ENCODE measurements at places on chromosomes 3 and 15.

- DNase-seq = no peak
Observed at GRCh38 chr3:13375464-13375863, 44.7 kb downstream of the NUP210 start.

DNA sequence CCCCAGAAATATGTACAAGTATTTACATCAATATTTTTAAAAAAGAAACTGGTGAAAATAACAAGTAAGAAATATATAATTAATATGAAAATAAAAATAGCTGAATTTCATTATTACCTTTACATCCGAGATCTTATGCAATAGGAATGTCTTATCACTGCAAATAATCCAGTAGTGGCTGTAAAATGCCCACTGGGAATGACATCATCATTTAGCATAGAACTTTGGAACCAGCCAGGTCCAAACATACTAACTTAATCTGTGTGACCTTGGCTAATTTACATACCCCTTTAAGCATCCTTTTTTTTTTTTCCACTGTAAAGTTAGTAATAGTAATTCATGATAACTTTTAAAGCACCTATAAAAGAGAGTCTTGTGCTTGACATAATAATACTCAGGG lies 611.7 kb downstream of the ZIC1 start:
- no peak for DNase-seq

- no peak for DNase-seq
Observed at GRCh38 chr3:96430079-96430478, 384.3 kb upstream of the EPHA6 start.

DNA sequence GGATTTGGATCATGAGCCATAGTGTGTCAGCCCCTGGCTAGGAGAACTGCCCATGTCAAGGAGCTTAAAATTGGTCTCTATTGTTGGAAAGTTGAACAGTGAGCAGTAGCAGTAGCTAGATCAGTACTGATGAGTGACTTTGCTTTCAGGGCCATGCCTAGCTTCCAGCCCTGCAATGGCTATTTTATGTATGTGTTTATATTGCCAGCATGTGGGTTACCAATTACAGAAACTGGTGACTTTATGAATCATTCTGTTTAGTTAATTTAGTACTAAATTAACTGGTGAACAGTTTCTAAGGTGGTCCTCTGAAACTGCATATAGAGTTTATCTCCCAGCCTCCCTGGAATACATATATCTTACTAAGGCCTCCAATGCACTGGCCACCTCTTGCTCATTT lies 908.1 kb upstream of the ALCAM start:
- DNase-seq = no peak

- no peak for DNase-seq
Observed at GRCh38 chr15:41507820-41508290, 5.8 kb downstream of the LTK start.

DNA sequence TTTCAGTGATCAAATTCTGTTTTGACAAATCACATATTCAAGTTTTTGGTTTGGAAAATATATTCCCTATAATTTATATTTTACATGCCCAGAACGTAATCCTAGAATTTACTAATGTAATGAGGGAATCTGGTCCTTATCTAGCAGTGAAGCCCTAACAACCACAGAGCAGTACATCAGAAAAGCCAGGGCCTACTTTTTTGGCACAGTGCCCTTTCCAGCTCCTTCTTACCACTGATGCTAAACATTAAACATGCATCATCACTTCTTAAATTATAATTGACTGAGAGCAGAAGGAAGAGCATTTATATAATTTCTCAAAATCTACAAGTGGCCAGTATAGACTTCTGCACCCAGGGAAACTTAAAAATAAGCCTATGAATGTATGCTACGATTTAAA lies 66.7 kb downstream of the FBXL22 start:
- no peak for DNase-seq

Measured in CD4-positive, CD25-positive, alpha-beta regulatory T cell (primary cell).